ENCODE measurements at places on chromosomes 7 and 10. TPM values are rescaled to one million over a fixed set of nuclear protein-coding genes. Genes with fewer than 3 reads are reported as not detected.

DNA sequence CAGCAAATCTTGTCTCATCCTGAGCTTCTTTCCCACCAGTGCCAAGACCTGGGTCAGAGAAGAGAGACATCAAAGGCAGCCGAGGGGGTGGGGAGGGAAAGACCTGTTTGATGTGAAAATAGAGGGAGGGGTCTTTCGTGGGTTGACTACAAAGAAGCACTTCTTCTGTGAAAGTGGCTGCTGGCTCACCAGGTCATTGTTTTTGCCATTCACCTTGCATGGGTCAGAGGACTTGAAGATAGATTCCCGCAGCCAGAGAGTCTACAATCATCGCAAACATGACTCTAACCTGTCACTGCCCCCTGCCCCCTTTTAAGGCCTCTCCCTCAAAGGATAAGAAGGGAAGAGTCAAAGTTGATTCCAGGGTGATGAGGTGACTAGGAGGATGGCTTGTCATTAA lies 166.1 kb upstream of the BMPER start:
- H3K4me3 ChIP-seq = no peak overlapping the region
- no peaks in the 10 kb centered on the region for H3K27me3 ChIP-seq
- no peaks in the 10 kb centered on the region for H3K36me3 ChIP-seq
- DNase-seq = no peak
- no peak overlapping the region for H3K27ac ChIP-seq

Gene PTPRN2
- total RNA-seq = 33.2 TPM

Gene MYO3A
- total RNA-seq = 3.3 TPM

- H3K4me1 ChIP-seq = no peaks in the 10 kb centered on the region
- no peak overlapping the region for H3K4me3 ChIP-seq
- no peak for DNase-seq
- H3K27ac ChIP-seq = no peak overlapping the region
Measured at GRCh38 chr10:5496261-5497250, 2.8 kb downstream of the CALML5 start.

Gene SSC4D
- 3.1 TPM for total RNA-seq

Gene ADARB2
- total RNA-seq = 4.1 TPM

All from spinal cord (tissue), 10 donors.